Naive thymus-derived CD8-positive, alpha-beta T cell (primary cell): ENCODE measurements at places on chromosomes 7 and 10. TPM values are rescaled to one million over a fixed set of nuclear protein-coding genes. Genes with fewer than 3 reads are reported as not detected.

DNA sequence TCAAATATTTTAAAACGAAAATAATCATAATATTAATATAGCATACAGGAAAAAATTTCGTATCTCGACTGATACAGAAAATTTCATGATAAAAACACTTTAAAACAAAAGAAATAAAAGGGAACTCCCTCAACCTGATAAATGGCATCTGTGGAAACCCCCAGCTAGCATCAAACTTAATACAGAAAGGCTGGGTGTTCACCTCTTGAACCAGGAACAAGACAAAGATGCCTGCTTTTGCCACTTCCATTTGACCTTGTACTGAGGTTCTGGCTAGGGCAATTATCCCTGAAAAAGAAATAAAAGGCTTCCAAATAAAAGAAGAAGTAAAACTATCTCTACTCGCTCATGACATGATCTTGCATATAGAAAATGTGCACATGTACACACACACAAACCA lies 2.5 kb upstream of the ALOX5 start:
- no peak for DNase-seq
- H3K36me3 ChIP-seq: no peaks in the 10 kb centered on the region
- peaks cover 19% of the 10 kb centered on the region for H3K27me3 ChIP-seq
- peaks cover 59% of the 10 kb centered on the region for H3K4me1 ChIP-seq
- no peak overlapping the region for H3K4me3 ChIP-seq

DNA sequence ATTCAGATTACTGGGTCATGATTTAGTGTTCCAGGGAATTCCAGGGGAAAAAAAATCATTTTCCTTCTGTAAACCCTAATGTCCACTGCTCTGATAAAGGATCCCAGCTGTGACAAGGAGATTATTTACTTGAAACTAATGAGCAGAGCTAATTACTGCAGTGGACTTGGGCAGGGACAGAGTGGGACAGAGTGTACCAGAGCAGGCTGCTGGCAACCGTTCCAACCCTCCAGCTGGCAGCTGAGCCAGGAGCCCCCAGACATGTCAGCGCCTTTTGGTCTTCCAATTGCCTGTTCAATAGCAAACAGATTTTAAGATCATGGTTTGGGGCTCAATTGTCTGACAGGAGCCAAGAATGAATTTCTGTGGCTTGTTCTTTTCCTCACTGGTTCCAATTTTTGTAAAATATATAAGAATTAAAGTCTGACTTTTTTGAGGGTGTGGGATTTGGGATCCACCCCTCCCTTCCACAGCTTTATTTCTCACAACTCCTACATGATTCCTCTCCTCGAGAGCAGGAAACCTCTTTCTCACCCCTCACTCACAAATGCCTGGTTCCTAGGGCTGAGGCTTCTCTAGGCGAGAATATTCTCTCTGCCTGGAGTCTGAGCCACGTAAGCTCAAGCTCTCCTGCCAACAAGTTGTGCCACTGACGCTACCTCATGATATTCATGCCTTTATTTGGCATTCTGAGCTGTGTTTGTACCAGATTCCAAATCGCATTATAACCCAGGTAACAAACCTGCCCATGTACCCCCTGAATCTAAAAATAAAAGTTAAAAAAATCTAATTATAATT lies 20.6 kb upstream of the FAM180A start:
- H3K27ac ChIP-seq: no peak overlapping the region
- H3K27me3 ChIP-seq: peaks cover 21% of the 10 kb centered on the region
- DNase-seq: no peak

The NUDT13 gene
- total RNA-seq: 3.4 TPM

DNA sequence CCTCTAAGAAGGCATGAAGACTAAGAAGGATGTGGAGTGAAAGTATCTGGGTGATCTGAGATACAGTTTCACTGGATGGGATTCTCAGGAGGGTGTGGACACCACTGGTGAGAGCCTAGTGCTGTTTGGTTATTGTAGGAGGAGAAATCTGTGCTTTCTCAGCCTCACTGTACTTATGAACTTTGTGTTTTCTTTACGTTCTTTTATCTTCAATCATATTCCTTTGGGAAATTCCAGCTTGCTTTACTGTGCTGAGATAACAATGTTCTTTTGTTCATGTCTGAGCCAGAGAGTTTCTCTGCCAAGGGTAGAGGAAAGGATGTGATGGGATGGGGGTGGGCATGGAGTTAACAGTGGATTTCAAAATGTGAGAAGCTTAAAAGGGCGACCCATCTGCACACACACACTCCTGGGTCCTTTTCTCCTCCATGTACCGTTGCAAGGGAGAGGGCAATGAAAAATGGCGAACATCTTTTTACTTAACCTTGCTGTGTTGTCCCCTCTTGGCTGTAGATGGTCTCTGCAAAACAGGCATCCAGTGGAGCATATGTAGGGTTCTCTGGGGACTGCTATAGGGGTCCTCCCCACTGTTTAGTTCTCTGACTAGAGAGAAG lies 25.0 kb upstream of the TAX1BP1 start:
- no peak for DNase-seq
- H3K36me3 ChIP-seq: no peaks in the 10 kb centered on the region
- H3K4me1 ChIP-seq: peaks cover 2% of the 10 kb centered on the region

DNA sequence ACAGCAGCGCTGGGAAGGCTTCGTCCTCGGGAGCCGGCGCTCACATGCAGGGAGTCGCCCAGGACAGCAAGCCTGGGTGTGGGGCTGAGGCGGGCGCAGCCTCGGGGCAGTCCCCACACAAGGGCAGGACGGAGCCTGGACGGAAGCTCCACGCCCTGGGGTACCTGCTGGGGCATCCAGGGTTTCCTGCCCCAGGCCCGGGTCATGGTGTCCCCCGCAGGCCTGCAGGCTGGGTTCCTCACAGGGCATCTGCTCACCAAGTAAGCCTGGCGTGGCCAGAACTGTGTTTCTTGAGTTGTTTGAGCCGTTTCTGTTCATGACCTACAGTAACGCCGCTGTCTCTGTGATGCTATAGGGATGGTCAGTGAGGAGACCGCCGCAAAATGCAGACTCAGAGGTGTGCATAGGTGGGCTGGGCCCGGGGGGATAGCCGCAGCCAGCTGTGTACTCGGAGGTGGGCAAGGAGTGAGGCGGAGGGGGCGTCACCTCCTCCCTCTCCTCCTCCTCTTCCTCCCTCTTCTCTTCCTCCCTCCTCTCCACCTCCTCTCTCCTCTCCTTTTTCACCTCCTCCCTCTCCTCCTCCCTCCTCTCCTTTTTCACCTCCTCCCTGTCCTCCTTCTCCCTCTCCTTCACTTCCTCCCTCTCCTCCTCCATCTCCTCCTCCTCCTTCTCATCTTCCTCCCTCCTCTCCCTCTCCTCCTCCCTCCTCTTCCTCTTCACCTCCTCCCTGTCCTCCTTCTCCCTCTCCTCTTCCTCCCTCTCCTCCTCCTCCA lies 438.9 kb downstream of the DNAJB6 start:
- no peak for DNase-seq
- peaks cover 41% of the 10 kb centered on the region for H3K27me3 ChIP-seq
- no peak overlapping the region for H3K27ac ChIP-seq
- H3K4me3 ChIP-seq: no peak overlapping the region

The PTPRN2 gene
- total RNA-seq: 0.78 TPM

The FAM25A gene
- total RNA-seq: not detected

DNA sequence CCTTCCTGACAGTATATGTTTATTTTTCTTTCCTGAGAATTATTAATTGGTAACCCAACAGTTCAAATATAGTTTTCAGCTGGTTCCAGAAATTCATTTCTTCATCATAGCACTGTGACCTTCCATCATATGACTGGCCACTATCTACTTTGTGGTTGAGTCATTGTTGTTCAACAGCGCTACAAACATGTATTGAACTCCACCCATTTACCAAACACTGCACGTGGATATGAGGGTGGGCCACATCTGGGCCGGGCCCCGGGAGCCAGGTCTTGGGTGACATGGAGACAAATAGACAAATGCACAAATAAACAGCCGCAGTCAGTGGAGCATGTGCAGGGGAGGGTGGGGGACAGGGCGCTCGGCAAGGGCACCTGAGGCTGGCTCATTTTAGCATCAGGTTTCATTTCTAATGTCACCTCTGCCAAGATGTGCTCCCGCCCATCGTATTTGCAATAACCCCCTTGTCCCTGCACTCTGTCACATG lies 24.0 kb upstream of the EEPD1 start:
- no peaks in the 10 kb centered on the region for H3K4me1 ChIP-seq
- DNase-seq: no peak
- H3K36me3 ChIP-seq: no peaks in the 10 kb centered on the region
- H3K27ac ChIP-seq: no peak overlapping the region
- H3K4me3 ChIP-seq: no peak overlapping the region
